Activated naive CD8-positive, alpha-beta T cell treated with anti-CD3 and anti-CD28 coated beads, Interleukin-2, amount 10 ng/mL, durations not matched to agents 7 days and 5 days (primary cell): ENCODE measurements at places on chromosomes 6 and 20. TPM values are rescaled to one million over a fixed set of nuclear protein-coding genes. Genes with fewer than 3 reads are reported as not detected.

- no peak for DNase-seq
Measured at GRCh38 chr20:25316506-25317190, 68.8 kb downstream of the PYGB start.

GRCh38 chr20:14178952-14179351 lies 158.5 kb downstream of the FLRT3 start:
- DNase-seq: no peak

DNA sequence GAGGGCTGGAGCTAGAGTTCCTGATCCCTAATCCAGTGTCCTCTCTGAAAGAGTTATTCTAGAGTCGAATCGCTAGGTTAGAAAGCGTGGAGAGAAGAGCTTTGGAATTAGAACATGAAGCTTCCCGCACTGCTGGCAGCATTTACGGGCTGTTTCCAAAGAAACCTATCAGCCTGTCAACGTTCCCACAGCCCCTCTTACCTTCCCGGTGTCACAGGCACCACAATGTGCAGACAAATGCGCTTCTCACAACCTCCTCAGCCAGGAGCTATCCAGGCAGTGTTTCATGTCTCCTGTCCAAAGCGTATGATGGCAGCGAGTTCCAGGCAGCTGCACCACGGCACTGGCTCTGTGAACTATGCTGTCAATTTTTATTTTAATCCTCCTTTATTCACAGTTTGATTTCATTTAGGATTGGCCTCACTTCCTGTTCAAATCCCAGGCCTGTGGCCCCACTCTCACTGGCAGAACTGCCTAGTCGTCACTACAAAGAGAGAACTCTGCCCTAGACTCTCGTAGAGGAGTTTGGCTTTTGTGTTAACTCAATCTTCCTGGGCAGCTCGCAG lies 322.8 kb upstream of the SOX4 start:
- no peak for DNase-seq

- no peak for DNase-seq
Measured at GRCh38 chr20:51303731-51304670, 238.5 kb downstream of the NFATC2 start.

GATA5 gene
- not detected for total RNA-seq

DNA sequence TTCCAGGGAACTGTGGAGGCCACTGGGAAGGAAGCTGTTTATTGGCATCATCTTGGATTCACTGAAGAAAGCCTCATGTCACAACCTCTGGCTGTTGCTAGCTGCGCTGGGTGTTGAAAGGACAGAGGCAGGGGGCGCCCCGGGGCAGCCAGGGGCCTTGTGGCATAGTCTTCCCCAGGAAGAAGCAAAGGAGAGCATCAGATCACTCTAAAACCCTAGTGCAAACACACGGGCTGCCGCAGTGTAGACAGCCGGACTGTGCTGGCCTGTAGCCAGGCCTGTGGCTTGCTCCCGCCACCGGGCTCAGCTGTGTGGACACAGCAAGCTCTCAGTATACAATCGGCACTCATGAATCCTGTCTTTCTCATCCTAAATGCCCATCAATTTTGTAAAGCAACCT lies 23.8 kb upstream of the SMOC2 start:
- DNase-seq: no peak

ANGPT4 gene
- not detected for total RNA-seq

RIMS4 gene
- not detected for total RNA-seq

SPEF1 gene
- total RNA-seq: not detected
